OCI-LY7 (cell line): ENCODE measurements at places on chromosomes 7 and 10.

GRCh38 chr7:107982918-107983389 lies 20.0 kb downstream of the LAMB1 start:
- no peak for DNase-seq

- no peak for DNase-seq
These were observed 143.0 kb downstream of the TSPAN12 start for GRCh38 chr7:120714945-120715344.

DNA sequence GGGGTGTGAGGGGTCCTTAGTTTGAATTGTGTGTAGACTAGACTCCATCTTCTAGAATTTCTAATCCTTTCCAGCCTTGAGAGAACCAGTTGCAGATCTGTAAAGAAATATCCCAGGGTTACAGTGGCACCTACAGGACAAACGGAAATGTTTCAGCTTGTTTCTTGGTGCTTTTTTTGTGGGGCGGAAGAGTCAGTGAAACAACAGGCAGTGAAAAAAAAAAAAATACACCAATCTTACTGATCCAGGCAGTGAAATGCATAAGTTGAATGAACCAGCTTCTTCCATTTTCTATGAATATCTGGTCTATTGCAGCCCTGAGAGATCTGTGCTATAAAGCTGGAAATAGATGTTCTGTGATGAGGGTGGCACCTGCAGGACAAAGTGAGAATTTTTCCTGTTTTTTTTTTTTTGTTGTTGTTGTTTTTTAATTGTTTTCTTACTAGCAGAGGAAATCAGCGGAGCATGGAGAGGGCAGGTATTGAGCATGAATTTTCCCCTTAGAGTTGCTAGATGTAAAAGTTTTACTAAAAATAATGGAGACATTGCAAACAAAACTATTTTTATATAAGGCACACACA lies 81.9 kb upstream of the DYNC1I1 start:
- DNase-seq, result peak; percentile 43

GRCh38 chr7:133007961-133008360 lies 73.9 kb downstream of the CHCHD3 start:
- no peak for DNase-seq

DNA sequence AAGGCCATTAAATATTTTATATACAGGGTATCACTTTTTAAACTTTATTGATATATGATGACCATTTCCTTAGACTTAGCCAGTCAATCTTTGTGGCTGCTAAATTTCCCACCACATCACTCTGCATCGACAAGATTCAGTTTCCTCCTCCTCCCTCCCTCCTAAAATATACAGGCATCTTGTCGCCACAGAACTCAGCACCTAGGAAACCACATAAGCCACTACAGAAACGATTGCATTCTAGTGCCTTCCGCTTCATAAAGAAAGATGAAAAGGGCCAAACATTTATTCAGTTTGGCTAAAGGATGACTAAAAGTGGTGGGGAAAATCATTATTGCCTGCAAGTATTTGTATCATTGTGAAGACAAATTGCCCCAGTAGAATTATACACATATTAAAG lies 30.7 kb downstream of the ERCC6 start:
- DNase-seq, result no peak

DNA sequence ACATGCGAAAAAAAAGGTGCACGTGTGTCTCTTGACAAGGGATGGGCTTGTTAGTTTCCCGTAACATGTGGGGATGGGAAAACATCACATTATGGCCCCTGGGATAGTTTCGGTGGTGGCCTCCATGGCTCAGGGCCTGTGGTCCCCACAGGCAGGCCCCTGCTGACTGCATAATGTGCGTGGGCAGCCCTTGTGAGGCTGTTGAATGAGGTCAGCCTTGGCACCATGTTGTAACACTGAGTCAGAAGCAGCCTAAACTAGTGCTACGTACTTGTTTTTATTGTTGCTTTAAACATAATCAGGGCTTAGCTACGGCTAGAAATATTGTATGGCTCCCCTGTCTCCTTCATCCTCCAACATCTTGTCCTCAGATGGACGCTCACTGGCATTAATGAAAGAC lies 80.6 kb downstream of the BEND7 start:
- no peak for DNase-seq

DNA sequence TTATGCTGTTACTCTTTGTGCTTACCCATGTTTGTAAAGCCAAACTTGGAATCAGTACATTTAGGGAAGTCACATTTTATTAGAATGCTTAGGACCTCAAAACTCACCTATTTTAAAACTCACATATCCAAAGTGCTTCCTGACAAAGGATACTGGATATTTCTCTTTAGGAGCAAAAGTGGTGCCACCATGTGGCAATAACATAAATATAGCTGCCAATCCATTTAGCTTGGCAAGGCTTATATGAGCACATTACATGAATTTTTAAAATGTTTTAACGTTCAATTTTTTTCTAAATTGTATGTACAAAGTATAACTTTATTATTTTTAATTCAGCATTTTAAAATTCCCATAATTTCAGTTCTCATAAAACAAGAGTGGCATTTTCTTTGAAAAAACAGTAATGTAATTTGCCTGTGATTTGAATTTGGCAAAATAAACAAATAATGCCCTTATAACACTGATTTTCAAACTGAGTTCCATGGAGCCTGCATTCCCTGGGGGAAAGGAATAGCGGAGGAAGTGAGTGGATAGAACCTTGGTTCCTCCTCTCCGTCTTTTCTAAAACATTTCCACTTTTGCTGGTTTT lies 75.4 kb downstream of the HDAC9 start:
- DNase-seq, result peak; percentile 39

GRCh38 chr7:31896925-31897324 lies 173.3 kb downstream of the PDE1C start:
- DNase-seq, result no peak

GRCh38 chr7:146725520-146725919 lies 608.9 kb downstream of the CNTNAP2 start:
- no peak for DNase-seq

DNA sequence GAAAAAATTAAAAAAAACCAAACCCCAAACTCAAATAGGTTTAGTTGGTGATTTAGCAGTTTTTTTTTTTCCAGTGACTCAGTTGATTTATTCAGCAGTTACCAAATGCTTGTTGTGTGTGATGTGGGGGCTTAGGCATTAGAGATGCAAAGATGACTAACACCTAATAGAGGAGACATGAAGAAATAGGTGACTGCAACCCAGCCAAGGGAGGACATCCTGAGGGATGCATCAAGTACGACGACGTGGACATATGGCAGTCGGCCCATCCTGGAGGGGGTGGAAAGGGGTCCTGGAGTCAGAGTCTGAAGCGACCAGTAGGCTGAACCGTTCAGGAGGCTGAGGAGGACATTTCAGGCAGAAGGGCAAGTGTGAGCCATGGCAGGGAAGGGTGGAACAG lies 35.5 kb downstream of the LRMDA start:
- DNase-seq, result no peak

- peak; percentile 83 for DNase-seq
These were observed 3.5 kb upstream of the CFAP58 start for GRCh38 chr10:104350127-104350635.

- no peak for DNase-seq
These were observed 132.2 kb downstream of the PDE1C start for GRCh38 chr7:31937982-31938381.

DNA sequence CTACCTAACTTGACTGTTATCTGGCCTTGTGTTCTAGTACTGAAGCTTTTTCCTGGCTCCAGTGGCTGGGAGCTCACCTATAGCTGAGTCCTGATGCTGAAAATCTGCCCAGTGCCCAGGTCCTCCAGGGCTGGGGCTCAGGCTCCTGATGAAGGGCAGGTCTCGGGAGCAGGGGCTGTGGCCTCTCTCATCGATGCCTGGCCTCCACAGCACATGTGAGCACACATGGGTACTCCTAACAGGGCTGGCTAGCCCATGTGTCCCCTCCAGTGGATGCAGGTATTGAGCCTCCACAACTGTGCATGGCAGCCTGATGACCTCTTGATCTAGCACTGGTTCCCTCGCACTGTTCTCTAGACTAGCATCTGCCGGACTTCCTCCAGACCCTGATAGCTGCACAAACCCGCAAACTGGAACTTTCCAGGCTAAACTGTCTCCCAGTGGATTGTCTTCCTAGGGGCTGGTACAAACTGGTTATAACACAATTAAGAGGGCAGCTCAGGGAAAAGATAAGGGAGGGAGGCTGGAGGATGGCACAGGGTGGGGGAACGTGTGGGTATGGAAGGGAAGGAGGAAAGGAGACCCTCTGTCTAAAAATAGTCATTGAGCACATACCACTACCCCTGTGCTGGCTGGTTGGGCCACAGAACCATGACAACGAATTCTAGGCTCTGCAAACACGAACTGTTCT lies 35.1 kb downstream of the PLAC9 start:
- DNase-seq, result no peak

GRCh38 chr10:22570733-22571430 lies 143.5 kb downstream of the PIP4K2A start:
- DNase-seq, result no peak

GRCh38 chr7:4725014-4725849 lies 43.1 kb downstream of the FOXK1 start:
- no peak for DNase-seq

GRCh38 chr10:86512137-86512536 lies 9.5 kb downstream of the WAPL start:
- DNase-seq, result no peak

- no peak for DNase-seq
These were observed 52.0 kb downstream of the P4HA1 start for GRCh38 chr10:73044378-73045285.

DNA sequence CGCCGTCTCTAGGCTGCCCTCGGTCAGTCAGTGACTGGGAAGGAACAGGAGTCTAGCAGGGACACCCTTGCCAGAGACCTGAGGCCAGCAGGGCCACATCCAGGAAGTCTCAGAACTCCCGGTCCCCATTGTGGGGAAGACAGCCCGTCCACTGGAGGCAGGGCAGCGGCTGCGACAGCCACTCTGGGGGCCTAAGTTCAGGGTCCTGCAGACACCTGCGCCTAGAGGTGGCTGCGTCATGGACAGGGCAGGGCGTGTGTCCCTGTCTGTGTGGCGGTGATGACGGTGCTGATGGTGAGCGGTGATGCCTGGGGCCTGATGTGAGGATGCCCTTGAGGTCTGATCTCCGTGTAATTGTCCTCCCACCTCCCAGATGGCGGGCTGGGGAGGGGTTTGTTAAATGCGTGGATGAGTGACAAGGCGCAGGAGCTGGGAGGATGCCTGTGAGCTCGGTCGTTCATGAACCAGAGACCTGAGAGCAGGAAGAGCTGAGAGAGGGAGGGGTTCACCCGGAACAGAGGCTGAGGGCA lies 537.9 kb upstream of the FOXK1 start:
- DNase-seq, result no peak

DNA sequence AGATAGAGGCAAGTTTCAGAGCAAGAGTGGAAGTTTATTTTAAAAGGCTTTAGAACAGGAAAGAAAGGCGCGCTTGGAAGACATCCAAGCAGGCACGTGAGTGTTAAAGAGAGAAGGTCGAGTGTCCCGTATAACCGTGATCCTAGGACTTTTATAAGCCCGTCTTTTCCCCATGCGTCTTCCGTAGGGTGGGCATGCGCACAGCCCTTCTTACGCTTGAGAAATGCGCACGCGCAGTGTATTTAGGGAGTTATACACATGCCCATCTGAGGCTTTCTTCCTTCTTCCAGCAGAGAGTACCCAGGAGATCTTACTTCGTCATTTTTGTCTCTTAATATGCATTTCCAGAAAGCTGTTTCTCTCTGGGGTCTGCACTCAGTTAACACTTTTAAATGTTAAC lies 52.4 kb downstream of the CALD1 start:
- DNase-seq, result no peak

DNA sequence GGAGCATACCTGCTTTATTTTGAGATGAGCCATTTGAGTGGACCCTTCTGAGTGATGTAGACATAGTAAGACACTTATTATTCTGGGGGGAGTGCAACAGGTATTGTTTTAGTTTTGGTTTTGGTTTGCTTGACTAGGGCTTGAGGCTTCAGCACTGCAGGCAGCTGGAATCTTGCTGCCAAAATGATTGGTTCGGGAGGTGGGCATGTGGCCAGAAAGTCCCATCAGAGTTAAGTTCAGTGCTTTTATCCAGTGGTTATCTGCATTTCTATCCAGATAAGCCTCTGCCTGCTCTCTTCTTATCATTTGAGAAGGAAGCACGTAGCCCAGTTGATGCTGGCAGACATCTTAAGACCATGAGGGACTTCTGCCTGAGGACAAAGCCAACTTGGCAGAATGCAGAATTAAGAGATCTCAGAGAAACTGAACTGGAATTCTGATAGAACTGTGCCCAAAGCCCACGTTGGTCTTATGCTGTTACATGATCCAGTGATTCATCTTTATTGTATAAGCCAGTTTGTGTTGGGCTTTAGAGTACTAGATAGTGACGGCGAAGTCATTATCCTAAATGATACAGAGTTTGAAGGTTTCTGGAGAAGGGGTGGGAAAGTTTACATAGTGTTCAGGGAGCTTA lies 9.6 kb upstream of the JAZF1 start:
- no peak for DNase-seq

DNA sequence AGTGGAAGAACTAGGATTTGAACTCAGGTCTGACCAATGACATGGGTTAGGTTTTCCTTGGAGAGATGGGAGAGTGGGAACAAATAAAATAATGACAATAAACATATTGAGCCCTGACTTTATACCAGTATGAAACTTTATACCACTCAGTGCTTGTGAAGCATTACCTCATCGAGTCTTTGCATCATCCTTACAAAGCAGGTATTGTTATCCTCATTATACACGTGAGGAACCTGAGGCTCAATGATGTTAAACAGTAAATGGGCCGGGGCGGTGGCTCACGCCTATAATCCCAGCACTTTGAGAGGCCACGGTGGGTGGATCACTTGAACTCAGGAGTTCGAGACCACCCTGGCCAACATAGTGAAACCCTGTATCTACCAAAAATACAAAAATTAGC lies 47.7 kb downstream of the HHEX start:
- no peak for DNase-seq

DNA sequence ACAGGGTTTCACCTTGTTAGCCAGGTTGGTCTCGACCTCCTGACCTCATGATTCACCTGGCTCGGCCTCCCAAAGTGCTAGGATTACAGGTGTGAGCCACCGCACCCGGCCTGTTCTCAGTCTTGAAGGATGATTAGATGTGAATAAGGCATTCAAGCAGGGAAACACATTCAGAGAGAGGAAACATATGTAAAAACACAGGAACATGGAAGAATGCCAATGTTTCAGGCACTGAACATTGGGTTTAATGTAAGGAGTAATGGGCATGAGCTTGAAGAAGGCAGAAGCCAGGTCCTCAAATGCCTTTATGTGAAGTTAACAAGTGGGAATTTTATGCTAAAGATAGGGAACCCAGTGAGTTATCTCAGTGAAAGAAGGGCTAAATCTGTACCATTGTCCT lies 74.3 kb downstream of the ARL4A start:
- no peak for DNase-seq

GRCh38 chr10:17228091-17229015 lies at the start of gene VIM:
VIM (plus strand) TSS chr10:17228241; CDS start chr10:17229423, 1,182 bp downstream.
- peak; percentile 48 for DNase-seq

GRCh38 chr7:584122-584465 lies 64.4 kb upstream of the PDGFA start:
- DNase-seq, result no peak

- no peak for DNase-seq
These were observed 111.6 kb upstream of the MEOX2 start for GRCh38 chr7:15798081-15798480.

GRCh38 chr7:151429237-151429559 lies 10.7 kb downstream of the CRYGN start:
- DNase-seq, result no peak
